ENCODE measurements at places on chromosomes 11 and 22.

DNA sequence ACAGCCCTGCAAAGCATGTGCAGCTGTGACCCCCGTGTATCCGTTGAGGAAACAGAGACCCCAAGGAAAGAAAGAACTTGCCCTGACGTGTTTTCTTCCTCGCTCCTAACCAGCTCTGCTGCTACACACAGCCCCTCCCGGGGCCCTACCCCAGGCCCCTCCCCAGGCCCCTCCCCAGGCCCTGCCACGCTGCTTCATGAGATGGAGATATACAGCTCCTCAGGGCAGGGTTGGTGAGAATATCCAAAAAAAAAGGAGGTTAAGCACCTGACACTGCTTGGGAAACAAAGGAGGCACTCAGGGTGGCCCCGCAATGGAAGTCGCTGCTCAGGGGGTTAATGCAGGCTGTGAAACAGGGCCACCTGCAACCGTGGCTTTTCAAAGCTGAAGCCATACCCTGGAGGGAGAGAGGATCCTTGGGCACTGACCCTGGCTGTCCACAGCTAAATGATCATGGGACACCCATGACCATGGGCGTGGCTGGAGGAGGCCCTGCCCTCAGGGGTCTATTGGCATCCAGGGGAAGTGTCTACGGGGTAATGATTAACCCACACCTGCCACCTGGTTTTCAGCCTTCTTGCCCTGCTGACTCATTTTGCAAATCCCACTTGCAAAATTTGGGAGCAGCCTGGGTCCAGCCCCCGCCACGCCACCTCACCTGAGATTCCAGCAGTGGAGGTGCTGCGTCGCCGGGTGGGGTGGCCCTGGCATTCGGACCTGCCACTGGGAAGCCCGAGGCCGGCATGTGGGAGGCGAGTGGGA is 112.1 kb upstream of the ANO1 start:
- no peak for DNase-seq

GRCh38 chr11:33779849-33780528 is 5.7 kb upstream of the FBXO3 start:
- no peak for DNase-seq

DNA sequence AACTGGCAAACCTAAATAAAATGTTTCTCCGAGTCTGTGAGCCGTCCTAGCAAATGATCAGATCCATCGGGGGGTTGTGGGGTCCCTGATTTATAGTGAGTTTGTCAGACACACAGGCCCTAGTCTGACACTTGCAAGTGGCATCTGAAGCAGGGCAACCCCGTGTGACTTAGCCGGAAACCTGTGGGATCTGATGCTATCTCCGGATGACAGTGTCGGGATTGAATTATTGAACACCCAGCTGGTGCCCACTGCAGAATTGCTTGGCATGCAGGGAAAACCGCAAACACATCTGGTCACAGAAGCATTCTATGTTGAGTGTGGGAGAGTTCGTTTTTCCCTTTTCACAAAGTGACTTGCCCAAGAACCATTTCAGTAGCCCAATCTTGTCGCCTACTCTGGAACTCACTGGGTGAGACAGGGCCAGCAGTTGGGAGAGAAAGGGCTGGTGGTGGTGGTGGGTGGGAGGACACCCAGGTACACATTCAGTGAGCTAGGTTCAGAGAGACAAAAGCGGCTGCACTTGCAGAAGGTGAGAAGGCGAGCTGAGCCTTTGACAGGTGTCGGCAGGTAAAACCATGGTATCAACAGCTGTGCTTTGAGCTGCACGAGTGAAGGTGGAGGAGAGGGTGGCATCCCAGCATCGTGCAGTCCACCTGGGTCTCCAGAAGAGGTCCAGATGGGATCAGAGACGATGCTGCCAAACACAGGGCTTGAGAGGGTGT is 33.7 kb upstream of the B3GAT1 start:
- no peak for DNase-seq

DNA sequence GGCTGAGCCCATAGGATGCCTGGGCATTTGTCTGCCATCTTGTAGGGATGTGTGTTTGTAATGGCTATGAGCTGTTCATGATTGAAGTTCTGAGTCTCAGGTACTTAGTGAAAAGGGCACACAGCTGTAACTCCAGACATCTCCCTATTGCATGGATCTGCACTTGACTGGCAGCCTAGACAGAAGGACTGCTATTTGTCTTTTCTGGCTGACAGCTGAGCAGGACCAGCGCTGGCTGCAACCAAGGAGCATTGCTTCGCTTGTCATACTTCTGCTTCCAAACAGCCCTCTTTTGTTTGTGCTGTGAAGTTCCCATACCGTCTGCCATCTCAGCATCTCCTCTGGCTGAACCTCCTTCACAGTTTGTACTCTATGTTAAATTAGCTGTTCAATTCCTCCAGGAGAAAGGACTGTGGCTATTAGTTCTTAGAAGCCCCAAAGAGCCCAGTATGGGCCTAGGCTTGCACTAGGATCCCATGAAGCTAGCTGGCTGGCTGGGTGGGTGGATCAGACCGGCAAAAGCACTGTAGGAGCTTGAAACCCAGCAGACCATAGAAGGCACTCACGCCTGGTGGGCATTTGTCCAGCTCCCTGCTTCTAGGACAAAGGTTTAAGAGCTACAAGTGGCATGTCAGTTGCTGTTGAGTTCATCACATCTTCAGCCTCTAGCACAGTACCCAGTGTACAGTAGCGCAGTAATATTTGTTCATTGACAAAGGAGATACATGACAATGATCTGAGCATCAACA is 20.4 kb downstream of the HIRA start:
- no peak for DNase-seq

- no peak for DNase-seq
These were observed 2.4 kb downstream of the RPS19BP1 start for GRCh38 chr22:39530116-39530515.

DNA sequence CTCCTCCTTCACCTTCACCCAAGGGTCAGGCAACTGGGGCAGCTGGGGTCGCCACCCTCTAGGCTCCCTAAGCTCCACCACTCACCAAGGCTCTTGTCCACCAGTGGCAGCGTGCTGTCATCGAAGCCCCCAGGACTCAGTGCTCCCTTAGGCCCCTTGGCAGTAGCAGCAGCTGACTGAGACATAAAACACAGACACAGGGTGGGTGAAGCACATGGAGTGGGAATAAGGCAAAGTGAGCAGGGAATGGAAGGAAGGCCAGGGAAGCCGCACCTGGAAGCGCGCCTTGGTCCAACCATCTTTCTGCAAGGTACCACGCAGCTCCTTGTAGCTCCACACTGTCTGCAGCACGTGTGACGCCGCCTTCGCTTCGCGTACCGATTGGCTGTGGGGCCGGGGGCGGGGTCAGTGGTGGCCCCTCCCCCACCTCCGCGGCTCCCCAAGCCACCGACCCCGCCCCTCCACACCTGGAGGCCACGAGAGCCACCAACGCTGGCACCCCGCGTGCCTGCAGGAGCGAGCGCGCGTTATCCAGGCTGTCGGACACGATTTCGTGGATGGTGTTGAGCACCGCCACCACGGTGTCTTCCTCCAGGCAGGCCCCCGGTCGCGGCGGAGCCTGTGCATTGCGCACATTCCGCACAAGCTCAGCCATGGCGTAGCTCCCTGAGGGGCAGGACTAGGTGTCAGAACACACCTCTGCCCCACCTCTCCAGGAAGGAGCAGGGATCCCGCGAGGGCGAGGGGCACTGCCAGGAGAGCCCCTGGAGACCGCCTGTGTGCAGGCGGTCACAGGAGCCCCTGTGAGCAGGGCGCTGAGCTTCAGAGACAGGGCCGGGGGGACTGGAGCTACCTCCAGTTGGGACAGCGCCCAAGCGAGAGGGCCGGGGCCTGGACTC is 31.3 kb upstream of the TXNRD2 start:
- no peak for DNase-seq

- no peak for DNase-seq
These were observed 53.2 kb downstream of the TRIOBP start for GRCh38 chr22:37749831-37750595.

DNA sequence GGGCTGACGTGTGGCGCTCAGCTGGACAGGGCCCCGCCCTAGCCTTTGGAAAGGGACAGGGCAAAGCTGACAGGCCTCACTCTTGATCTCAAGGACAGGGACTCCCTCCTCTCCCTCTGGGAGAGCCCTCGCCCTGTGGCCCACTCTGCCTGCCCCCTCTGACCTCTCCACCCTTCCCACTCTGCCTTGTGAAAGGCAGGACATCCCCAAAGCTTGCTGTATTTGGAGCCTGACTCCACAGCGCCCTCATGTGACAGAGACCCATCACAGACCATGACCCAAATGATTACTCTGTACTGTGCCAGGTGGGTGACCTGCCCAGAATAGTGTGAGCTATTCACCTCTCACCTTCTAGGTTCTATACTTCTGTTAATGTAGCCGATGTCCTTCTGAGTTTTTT is 18.8 kb downstream of the P2RY2 start:
- peak; percentile 32 for DNase-seq

GRCh38 chr11:1009991-1010390 is 26.5 kb downstream of the MUC6 start:
- no peak for DNase-seq

- DNase-seq, result no peak
These were observed 71.4 kb upstream of the SEZ6L start for GRCh38 chr22:26097840-26098239.

GRCh38 chr22:26428515-26429457 is at the start of gene ASPHD2:
Gene ASPHD2, plus strand, starts transcription at chr22:26429260. Its CDS starts 4,356 bp downstream, at chr22:26433616.
- DNase-seq, result peak; percentile 83
